ENCODE measurements at places on chromosomes 16 and 17.
A peak's percentile ranks its signal among the peaks of the same experiment; 100 is the strongest.

- no peak for DNase-seq
These were observed 30.3 kb upstream of the PHOSPHO1 start for GRCh38 chr17:49260817-49261291.

GRCh38 chr16:81623365-81624102 lies 155.6 kb upstream of the PLCG2 start:
- peak; percentile 8 for DNase-seq

- DNase-seq, result no peak
These were observed 84.0 kb upstream of the DNAH17 start for GRCh38 chr17:78661093-78661770.

DNA sequence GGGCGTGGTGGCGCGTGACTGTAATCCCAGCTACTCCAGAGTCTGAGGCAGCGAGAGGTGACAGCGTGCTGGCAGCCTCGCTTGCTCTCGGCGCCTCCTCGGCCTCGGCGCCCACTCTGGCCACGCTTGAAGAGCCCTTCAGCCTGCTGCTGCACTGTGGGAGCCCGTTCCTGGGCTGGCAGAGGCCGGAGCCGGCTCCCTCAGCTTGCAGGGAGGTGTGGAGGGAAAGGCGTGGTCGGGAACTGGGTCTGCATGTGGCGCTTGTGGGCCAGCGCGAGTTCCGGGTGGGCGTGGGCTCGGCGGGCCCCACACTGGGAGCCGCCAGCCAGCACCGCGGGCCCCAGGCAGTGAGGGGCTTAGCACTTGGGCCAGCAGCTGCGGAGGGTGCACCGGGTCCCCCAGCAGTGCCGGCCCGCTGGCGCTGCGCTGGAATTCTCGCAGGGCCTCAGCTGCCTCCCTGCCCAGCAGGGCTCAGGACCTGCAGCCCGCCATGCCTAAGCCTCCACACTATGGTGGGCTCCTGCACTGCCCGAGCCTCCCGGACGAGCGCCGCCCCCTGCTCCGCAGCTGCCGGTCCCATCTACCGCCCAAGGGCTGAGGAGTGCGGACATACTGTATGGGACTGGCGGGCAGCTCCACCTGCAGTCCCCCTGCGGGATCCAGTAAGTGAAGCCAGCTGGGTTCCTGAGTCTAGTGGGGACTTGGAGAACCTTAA lies 1093.3 kb upstream of the CDH8 start:
- no peak for DNase-seq

DNA sequence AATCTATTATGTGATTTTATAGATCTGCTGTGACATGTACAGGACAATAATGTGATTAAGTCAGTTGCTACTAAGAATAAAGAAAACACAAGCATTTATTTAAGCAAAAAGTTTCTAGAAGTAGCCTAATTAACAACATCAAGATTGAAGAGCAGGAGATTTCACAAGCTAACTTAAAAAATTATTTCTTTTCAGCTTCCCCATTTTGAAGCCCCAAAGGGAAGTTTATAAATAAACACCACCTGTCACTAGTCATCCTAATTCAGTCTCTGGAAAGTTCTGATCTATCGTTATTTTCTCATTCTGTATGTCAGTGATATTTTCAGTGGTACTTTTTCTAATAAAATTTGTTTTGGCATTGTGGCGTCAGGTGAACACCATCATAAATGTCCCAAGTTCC lies 8.3 kb downstream of the CAPNS2 start:
- no peak for DNase-seq

DNA sequence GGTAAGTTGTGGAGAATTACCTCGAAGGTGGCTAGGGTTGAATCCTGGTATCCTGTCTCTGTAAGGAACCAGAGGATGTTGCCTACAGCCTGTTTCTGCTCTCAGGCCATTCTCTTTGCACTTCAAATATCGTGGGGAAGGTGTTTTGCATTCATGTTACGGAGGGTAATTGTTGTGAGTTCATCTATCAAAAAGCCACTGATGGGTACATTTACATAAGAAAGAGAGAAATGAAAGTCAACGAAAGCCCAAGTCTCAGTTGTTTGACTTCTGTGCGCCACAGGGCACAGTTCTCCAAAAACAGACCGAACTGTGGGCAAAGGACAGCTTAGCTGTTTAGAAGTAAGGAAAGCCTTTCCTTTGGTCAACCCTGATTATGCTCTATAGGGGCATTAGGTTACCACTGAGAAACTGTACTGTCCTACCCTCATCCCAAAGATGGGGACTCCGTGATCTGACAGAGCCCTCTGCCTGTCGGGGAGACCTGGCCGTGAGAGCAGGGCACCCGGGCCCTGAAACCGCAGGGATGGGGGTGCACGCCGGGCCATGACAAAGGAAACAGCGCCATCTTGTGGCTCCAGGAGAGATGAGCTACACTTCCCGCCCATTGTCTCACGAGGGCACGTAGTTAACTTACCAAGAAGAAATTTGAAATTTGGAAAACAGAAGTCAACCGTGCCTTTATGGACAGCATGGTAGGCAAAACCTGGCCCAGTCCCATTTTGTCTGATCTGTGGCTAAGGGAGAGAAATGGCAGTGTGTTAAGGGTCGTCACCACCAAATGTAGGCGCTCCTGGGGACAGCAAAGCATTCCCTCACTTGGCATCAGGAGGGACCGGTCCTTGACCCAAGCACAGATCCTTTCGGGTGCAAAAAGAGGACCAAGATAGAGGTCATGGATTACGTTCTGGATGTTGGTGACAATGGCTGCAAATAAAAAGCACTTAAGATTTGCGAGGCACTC lies 74.5 kb upstream of the DYNLRB2 start:
- peak; percentile 3 for DNase-seq

- no peak for DNase-seq
These were observed 12.5 kb downstream of the CAPN15 start for GRCh38 chr16:539901-540530.

- DNase-seq, result no peak
These were observed 77.8 kb upstream of the CLEC18B start for GRCh38 chr16:74499114-74499513.

DNA sequence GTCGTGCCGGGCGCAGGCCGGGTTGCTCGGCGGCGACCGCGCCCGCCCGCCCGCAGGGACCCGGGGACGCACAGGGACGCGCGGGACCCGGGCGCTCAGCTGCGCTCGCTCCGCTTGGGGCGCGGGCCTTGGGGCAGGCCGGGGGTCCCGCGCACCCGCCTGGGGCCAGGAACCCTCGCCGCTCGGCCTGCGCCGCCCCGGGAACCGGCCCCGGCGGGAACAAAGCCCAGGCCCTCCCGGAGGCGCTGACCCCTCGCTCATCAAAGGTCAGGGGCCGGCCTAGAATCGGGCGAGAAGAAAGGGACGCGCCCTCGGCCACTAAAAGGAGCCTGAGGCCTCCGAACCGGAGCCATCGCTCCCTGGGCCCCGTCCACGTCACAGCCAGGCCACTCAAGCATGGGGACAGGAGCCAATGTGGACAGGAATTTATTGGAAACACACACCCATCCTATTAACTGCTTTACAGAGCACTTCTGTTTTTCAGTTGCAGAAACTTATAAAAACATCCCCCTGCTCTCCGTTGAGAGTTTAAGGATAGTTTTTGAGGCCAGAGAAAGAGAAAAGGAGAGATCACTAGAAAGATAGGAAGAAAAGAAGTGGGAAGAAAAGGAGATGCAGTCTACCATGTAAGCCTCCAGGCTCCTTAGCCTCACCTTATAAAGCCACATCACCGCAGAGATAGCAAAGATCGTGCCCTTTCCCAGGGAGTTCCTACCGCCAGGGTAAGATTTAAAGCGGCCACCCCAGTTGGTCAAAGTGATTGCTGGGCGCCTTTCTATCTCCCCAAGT lies 558 bp upstream of the ZFHX3 start:
- DNase-seq, result no peak

DNA sequence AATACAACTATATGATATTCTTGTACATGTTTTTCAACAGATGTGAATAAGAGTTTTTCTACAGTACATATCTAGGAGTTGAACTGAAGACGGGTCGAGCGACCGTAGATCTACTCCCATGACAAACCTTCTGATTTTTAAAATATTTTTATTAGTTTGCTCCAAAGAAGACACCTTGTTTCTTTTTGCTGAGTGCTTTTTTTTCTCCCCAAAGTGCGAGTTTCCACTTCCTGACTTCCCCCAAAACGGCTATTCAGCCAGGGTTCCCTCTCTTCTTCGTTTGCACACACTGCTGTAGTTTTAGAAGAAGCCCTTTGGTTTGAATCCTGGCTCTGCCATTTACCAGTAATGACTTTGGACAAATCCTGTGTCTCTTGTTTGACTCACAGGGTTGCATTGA lies 241.7 kb upstream of the MAF start:
- no peak for DNase-seq

DNA sequence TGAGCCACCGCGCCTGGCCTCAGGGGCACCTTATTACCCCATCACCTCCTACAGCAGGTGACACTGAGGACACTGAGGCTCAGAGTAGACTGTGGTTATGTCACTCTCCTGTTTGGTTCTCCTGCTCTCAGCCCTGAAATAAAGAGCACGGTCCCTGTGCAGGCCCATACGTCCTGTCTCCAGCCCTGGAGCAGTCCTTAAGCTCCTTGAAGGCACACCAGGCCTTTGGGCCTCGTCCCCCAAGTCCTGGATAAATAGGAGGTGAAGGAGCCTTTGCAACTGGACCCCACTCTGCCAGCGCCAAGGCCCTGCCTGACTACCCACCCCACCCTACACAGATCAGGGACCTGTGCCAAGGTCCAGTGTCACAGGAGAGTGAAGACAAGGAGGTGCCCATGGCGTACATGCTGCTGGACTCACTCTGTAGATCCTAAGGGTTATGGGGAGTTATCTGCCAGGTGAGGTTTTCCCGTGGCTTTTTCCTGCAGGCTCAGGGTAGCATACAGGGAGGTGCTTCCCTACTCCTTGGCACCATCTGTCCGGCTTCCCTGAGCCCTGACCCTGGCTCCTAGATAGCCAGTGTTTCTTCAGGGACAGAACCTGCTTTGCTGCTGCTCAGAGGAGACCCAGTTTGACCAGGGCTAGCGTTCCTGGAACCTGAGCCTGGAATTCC lies 253.2 kb downstream of the SEC14L1 start:
- no peak for DNase-seq

DNA sequence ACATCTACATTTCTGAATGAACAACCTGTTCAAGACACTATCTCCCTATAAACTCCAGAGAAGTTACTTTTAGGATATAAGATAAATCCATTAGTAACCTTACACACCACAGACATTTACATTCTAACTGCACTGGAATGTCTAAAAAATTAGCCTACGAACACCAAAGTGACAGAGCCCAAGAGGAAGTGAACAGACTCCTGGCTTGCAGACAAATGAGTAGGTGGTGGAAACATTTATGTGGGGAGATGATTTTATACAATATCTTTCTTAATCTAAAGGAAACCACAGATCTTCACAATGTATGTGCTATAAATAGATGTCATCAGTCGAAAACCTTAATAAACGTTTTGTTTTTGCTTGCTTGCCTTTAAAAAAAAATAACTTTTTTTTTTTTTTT lies 18.8 kb downstream of the ZNF652 start:
- no peak for DNase-seq

DNA sequence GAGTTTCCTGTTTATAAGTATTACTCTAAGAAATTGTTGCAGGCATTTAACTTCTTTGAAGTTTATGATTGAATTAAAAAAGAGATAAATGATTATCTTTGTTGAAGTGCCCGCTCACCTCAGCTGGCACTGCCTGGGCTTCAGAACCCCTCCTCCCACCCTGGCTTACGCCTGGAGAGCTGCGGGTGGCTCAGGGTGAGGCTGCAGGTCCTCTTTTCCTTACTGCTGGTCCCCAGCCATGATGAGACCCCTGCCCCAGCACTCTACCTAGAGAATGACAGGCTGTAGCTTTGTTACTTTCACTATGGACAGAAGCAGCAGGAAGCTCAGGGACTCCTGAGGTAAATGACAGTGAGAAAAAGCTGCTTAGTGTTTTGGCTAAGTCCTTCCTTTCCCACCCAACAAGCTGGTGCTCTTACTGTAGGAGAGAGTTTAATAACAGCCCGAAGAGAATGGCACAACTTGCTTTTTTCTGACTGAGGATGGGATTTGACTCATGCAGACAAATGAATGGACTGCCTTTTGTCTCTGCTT lies 62.1 kb downstream of the EPN2 start:
- no peak for DNase-seq

DNA sequence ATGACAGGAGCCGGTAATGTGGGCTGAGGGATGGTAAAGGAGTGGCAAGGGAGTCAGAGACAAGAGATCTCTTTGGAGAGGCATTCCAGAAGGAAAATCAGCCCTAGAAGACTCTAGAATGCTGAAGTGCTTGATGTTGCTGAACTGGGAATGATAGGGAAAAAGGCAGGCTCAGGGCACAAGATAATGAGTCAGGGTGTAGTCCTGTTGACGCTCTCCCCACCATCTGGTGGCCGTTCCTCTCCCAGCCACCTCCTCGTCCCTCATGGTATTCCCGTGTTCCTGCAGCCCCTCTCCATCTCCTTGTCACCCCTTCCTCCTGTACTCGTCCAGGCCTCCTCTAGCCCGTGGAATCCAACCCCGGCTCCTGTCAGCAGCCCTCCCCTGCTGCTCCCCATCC lies 11.1 kb upstream of the ALDOA start:
- no peak for DNase-seq

GRCh38 chr17:64130559-64131001 lies 636 bp upstream of the ERN1 start:
- peak; percentile 60 for DNase-seq

DNA sequence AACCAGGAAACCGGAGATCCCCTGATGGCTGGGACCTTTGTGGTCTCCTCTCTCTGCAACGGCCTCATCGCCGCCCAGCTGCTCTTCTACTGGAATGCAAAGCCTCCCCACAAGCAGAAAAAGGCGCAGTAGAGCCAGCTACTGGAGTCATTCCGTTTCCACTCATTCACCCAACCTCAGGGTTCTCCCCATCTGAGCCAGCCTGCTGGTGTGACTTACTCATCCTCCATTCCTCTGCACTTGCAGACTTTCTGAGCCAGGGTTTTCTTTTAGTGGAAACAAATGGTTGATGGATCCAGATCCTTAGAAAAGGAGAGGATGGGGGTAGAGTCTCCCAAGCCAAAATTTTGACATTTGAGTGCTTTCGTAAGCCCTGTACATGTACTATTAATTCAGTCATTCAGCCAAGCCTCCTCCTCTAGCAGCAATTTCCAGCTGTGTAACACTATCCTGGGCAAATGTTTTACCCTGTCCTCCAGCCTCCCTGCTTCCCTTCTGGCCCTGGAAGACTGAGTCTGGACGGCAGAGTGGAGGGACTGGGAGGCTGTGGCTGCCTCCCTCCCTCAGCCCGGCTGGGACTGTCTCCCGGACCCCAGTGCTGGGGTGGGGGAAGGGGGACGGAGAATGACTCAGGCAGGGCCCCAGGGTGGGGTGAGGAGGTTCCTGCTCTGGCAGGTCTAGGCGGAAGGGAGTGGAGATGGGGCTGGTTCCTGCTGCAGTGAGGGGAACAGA lies 2.3 kb downstream of the SOX15 start:
- no peak for DNase-seq

- no peak for DNase-seq
These were observed 179.9 kb downstream of the CCDC182 start for GRCh38 chr17:57565176-57565575.

DNA sequence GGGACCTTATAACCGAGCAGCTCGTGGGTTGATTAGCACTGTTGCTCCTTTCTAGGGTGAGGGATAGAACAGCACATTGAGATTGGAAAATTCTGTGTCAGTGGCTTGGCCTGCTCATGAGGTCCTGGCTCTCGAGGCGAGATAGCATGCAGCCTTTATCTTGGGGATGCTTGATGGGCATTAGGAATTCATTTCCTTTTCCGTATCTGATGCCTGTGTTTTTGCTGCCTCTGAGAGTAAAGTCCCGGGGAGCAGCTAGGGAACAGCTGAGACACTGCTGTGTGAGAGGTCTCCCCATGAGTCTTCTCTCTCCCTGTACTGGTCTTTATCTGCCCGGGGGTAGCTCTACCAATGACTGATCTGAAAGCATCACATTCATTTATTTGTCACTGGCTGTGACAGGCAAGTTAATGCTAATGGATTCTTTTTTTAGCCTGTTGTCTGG lies 14.5 kb downstream of the MSI2 start:
- no peak for DNase-seq
